ENCODE measurements at places on chromosomes 4 and X.

DNA sequence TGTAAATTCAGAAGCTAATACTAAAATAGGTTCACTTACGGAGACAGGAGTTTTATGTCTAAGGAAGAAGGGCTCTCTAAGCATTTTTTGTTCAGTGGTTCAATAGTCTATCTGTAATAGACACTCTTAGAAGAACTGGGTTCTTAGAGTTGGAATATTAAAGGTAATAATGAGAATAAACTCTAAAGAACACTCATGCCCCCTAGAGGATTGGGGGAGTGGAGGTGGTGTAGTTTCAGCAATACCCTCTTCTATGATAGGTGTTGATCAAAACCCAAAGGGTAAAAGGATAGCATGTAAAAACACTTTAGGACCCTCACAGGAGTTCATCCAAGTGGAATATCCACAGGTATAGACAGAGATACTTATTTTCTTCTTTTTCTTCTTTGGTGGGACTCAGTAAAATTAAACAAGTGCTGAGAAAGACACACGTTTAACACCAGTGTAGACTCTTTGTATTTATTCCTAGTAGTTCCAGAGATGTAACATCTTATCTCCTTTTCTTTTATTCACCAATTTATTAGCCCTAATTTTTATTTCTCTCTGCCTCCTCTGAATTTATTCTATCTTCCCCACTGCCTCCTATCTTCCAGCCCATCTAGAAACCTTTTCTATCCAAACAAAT, 25.7 kb upstream of the MND1 start:
- DNase-seq = no peak

- no peak for DNase-seq
Measured at GRCh38 chrX:30308263-30309138, 689 bp downstream of the NR0B1 start.

DNA sequence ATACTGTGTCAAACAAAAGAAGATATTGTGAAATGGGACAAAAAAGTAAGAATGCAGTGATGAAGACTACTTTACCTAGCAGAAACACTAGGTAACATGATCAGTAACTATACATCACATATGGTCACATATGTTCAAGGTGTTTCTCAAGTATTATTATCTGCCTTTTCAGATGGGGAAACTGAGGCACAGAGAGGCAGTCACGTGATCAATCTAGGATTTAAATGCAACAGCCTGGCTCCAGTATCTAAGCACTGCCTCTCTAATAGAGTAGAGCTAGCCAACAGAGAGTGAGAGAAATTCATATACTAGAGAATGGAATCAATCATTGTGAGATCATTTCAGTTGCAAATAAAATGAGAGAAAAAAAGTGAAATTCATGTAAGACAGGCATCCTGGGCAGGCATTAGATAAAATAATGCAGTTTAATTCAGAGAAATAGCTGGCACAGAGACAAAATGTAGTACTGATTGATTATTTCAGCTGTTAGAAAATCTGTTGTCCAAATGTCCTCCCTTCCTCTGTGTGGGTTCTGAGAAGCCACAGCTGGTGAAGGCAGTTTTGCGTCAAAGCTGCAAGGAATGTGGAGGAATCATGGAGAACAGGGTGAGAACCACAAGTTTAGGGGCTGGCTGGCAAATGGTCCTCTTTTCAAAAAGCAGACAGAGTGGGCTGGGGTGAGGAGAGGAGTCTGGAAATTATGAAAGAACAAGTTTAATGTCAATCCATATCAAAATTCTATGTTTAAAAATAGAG, 26.0 kb downstream of the SMIM43 start:
- DNase-seq = no peak

DNA sequence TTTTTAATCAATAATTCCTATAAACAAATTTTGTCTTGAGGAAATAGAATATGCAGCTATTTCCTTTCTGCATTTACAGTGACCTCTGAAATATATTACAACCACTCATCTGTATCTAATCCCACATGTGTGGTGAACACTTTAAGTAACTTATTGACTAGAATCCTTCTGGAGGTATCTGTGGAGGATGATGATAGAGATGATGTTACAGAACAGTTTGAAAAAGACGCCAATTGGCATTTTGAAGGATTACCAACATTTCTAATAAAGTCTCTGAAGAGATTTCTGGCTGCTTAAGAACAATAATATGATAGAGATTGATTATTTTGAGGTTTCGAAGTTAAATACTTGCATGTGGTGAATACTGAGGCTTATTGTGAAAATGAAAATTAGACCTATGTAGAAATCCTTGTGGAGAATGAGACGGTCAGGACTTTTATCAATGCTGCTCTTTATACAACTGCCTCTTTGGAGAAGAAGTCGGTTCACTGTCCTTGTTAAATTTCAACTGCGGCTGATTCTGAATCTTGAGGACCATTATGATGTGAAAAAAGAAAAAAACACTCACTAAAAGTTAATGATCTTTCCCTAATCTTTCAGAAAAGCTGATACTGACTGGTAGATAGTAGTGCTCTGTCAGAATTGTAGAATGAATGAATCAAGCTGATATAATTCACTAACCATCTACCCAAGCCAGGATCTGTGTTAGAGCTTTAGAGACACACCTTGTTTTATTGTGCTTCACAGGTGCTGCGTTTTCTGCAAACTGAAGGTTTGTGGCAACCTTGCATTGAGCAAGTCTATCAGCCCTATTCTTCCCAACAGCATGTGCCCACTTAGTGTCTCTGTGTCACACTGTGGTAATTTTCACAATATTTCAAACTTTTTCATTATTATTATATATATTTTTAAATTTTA, 204.7 kb downstream of the SPRY1 start:
- DNase-seq = no peak

GRCh38 chrX:133544115-133544514, 128.8 kb upstream of the GPC4 start:
- peak; percentile 1 for DNase-seq

DNA sequence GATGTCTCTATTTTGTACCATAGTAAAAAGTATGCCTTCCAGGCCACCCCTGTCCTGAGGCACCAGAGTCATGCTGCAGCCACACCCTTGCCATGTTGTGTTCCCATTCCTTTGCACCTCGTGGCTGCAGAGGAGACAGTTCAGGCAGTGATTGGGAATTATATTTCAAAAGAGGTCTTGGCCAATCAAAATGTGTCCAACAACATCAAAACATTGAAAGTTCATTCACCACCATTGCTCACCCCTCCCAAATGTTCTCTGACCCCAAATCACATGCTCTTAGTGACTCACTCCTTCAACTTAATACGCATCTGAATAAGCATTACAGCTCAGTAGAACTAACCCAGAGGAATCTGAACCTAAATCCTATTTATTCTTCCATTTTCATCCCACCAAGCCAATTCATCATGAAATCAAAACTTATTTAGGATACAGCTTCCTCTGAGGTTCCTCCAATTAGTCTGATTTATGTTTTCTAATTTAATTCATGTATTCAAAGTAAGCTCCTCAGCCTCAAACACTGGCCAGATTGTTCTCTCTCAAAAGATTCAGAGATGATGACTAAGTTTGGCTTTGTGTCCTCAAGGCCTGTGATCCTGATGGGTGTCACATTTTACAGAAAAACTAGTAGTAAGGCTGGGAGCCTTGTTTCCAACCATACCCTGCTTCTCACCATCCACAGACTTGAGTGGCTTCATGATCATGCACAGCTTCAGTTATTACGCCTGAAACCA, 323.2 kb upstream of the INTU start:
- no peak for DNase-seq

- DNase-seq = no peak
Measured at GRCh38 chr4:15254236-15254880, 173.5 kb upstream of the C1QTNF7 start.

- DNase-seq = no peak
Measured at GRCh38 chrX:108028854-108029253, 16.0 kb upstream of the VSIG1 start.

GRCh38 chrX:39855748-39856129, 242.0 kb downstream of the BCOR start:
- DNase-seq = peak; percentile 2

DNA sequence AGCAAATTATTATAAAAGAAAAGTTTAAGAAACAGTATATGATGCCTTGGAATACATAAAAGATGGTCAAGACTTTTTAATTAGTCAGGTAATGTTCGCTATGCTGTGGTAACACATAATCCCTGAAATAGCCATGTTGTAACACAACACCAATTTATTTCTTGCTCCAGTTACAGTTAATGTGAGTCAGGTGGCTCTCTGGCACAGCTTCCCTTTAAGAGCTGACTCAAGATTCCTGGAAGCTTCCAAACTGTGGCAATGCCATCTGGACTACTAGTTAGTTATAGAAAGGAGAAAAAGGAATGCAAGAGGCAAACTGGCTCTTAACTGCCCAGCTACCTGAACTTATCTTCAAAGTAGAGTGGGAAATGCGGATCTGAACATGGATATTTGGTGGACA, 210.5 kb downstream of the CHM start:
- DNase-seq = no peak

All from amniotic stem cell (primary cell).